ENCODE measurements at places on chromosomes 5 and 9.

DNA sequence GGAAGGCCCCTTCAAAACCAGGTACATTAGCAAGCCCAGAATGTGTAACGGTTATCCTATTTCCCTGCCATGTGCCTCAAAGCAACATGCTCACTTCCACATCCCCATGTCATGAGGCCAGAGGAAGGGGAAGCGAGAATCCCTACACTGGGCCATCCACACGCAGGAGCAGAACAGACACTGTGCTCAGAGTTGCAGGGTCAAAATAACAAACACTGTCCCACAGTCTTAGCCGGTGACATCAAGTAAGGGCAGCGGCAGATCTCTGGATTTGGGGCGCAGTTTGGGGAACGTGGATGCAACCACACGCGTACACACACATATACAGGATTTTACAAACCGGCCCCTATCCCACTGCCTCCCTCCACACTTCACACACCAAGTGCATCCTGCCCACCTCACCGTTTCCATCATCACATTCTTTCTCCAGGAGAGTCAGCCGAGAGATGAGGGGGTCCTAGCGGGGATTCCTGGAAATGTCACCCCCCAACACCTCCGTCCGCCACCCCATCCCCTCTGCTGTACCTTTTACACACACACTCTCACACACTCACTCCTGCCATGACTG, 776 bp downstream of the APBA1 start:
- no peak for DNase-seq

GRCh38 chr9:5569409-5569808, 59.1 kb downstream of the PDCD1LG2 start:
- no peak for DNase-seq

- DNase-seq: no peak
Observed at GRCh38 chr5:18380729-18381362, 746.6 kb downstream of the TAF11L14 start.

- peak; percentile 59 for DNase-seq
Observed at GRCh38 chr5:120464627-120465435, 731 bp downstream of the PRR16 start.

DNA sequence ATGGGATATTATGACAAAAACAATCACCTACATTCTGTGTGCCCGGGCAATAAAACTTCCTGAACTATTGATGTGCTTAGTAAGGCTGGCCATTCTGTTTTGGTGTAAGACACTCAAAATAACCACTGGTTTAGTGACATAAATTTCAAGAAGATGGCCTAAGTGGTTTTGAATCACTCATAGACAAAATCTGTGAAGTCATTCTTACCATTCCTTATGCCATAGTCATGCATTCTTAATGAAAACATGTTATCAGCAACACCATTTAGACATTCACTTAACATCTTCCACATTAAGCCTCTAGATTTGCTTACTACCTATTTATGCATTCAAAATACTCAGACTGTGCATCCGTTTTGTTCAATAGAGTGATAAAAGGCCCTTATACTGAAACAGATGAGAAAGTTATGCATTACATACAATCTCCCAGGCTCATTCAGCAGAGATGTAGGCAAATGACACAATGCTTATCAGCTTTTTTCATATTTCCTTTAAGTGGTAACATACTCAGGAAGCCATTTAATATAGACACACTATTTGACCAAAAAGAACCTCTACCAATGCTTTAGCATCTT, 848.8 kb upstream of the DMAC1 start:
- no peak for DNase-seq

GRCh38 chr5:31361234-31361633, 167.7 kb downstream of the CDH6 start:
- no peak for DNase-seq

GRCh38 chr5:36939969-36940858, 63.6 kb downstream of the NIPBL start:
- DNase-seq: no peak

DNA sequence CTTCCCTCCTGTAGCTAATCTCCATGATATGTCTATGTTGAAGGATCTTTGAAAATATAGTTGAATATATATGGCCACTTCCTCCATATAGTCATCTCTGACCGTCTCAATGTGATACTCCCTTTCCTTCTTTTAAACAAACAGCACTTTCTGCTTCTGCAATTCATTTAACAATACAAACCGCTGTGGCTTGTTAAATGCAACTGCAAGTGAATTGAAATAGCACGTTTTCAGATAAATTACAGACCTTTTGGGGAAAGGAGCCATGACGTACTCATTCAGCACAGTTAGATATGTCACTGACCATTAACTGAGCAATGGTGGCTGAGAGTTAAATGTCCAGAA, 82.5 kb downstream of the FBXO38 start:
- no peak for DNase-seq

All from RWPE2 (cell line).